ENCODE measurements at places on chromosomes 12 and 14.

DNA sequence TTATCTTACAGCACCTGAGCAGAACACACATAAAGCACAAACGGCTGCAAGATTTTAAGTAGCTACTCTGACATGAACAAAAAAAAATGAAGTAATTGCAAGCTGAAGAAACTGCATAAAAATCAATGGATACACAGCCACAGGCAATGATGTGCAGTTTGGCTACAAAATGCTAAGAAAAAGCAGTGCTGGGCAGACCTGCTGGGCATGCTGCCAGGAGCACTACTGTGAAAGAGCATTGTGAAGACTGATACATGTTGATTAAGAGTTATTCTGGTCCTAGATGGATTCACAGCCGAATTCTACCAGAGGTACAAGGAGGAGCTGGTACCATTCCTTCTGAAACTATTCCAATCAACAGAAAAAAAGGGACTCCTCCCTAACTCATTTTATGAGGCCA is 20.1 kb upstream of the RTN1 start:
- no peak for DNase-seq

DNA sequence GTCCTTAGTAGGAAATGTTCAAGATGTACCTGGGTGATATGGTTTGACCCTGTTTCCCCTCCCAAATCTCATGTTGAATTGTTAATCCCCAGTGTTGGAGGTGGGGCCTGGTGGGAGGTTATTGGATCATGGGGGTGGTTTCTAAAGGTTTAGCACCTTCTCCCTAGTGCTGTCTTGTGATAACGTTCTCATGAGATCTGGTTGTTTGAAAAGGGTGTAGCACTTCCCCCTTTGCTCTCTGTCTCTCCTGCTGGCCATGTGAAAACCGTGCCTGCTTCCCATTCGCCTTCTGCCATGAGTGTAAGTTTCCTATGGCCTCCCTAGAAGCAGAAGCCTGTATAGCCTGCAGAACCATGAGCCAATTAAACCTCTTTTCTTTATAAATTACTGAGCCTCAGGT is 353.0 kb upstream of the SFSWAP start:
- DNase-seq, result no peak

DNA sequence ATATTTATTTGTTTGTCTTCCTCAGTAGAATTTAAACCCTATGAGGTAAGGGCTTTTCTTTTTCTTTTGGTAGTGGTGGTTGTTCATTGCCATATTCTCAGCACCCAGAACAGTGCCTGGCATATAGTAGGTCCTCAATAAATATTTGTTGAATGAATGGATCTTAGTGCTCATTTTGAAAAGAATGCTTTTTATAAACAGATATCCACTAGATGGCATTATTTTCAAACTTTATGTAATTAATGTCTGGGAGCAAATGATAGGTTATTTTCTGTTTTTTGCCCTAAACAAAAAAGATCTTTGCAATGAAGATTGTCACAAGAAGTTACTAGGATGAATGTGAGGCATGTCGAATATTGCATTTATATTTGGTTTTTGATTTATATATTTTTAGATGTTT is 64.1 kb downstream of the RAD51B start:
- DNase-seq, result no peak

GRCh38 chr12:27361372-27361771 is 28.7 kb downstream of the BMAL2 start:
- no peak for DNase-seq

DNA sequence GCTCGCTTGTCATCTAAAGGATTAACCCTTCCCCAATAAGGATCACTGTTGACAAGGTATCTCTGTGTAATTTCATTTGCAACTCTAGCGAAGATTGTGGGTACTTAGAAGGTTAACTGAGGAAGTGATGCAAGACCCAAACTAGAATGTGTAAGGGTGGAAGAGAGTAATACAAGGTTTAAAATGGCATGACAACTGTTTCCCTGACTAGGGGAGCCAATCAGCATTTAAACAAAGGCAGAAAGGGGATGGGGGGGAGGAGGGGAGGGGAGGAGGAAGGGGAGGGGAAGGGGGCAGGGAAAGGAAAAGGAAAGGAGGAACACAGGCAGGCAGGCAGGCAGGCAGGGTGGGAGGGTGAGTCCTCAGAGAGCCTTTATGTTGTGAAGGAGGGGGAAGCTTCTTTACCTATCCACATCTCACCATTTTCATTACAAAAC is 31.1 kb downstream of the NRDE2 start:
- DNase-seq, result no peak

- DNase-seq, result no peak
Observed at GRCh38 chr12:124126950-124127655, 154.1 kb downstream of the ZNF664 start.

- no peak for DNase-seq
Observed at GRCh38 chr12:546265-546919, 86.7 kb downstream of the B4GALNT3 start.

- no peak for DNase-seq
Observed at GRCh38 chr12:15688202-15688736, 100.9 kb downstream of the EPS8 start.

DNA sequence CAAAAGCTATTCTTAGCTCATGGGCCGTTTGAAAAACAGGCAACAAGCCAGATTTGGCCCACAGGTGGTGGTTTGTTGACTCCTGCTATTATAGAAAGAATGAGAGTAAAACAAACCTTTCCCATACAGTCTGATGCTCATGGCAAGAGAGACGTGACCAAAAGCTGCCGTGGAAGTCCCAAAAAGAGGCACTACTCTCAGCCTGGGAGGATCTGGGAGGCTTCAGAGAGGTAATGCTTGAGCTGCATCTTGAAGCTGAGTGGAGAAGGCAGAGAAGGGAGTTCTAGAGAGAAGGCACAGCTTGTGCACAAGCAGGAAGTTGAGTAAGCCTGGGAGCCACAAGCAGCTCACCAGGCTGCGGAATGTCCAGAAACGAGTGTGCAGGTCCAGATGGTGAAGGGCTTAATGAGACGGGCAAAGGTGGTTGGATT is 9.6 kb downstream of the PLXNC1 start:
- no peak for DNase-seq

DNA sequence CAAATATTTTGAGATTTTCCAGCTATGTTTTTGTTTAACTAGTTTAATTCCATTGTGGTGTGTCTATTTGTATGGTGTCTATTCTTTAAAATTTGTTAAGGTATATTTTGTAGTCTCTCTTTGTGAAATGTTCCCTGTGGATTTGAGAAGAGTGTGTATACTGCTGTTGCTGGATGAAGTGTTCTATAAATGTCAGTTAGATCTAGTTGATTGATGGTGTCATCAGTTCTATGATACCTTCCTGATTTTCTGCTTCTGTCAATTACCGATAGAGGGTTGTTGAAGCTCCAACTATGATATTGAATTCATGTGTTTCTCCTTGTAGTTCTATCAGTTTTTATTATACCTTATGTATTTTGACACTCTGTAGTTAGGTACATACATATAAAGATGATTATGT is 53.1 kb downstream of the FUT8 start:
- DNase-seq, result no peak

DNA sequence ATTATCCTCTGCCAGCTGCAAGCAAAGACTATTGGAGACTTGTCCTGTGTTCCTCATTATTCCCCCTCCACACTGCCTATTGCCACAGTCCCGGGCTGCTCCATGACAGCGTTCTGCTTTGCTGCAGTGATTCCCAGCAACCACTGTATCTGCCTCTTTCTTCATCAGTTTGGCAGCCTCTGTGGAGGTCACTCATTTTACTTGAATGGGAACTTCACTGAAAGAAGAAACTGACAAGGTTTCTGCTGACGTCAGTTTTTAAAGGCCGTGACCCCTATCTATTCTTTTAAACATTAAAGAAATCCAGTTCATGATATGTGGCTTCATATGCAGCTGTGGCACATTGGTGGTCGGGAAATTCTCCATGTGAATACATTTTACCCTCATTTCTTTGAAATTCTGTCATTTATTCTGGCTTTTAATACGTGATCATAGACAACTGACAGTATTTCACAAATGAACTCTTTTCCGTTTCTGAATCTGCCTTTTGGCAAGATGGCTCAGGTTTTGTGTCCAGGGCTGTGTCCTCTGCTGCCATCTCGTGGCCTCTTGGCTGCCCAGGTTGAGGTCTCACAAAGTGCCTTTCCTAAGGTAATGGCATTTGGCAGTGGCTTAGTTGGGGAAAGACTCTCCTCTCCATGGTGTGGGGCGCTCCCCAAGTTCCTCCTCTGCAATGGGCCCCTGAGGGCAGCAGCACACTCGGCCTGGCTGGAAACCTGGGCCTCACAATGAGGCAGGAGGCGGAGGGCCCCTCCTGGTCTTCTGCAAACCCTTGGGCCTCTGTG is 5.8 kb downstream of the TMEM253 start:
- peak; percentile 80 for DNase-seq

DNA sequence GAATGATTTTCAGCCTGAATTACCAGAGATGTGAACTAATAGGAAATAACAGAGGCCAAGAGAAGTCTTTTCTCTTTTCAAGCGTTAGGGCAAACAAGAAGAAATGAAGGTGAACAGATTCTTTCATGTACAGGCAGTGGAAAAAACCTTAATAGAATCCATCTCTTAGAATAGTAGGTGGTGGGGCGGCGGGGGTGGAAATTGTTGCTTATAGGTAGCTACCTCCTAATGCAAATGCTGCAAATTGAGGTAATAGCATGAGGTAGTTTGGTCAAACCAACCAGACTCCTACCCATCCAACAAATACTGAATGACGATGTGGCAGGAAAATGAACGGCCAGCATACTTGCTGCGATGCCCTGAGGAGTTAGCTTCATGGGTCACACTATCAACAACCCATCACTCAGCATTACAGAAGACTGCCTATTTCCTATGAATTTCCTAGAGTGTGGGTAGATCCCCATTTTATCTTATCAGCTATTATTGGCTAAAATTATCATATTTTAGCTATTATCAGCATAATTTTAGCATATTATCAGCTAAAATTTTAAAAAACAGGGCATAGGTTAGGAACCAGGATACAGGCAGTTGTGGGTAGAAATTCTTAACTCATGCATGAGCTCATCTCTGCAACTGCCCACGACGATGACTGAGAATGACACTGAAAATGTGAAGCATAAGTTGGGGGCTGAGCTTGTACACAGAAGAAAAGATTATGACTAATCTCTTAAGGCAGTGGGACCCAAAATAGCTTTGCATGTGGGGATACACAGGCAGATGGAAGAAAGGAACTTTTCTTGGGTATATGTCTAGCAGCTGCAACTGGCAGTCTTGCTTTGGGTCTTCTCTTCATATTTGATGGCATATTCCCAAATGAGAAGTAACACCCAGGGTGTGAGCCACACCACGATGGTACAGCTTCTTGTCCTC is 68.7 kb downstream of the NIN start:
- DNase-seq, result no peak

DNA sequence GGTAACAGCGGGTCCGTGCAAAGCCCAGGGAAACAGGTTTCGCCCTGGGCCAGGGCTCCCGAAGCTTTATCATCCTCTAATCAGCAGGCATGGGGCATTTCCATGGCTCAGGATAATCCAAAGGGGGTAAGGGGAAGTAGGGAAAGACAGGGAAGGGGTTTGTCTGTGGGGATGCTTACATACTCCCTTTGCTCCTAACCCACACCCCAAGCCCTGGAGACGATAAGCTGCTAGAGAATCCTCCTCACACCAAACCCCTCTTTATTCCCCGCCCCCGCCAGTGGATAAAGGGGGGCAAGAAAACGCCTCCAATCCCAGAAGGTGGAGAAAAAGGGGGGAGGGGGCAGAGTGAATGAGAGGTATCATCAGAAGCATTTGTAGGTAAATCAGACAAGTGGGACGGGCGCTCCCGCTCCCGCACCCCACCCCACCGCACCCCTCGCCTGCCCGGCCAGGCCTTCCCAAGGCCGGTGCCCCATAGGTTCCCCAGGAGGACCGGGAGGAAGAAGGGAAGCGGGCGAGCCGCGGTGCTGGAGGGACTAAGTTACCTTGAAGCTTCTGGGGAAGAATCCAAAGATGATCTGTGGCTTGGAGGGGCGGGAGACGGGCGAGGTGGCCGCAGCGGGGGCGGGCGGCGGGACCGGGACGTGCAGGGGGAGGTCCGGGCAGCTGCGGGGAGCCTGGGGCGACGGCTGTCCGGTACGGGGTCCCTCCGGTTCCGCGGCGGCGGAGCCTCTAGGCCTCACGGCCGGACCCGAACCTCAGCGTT is 762 bp downstream of the PPP2R5E start:
- no peak for DNase-seq

DNA sequence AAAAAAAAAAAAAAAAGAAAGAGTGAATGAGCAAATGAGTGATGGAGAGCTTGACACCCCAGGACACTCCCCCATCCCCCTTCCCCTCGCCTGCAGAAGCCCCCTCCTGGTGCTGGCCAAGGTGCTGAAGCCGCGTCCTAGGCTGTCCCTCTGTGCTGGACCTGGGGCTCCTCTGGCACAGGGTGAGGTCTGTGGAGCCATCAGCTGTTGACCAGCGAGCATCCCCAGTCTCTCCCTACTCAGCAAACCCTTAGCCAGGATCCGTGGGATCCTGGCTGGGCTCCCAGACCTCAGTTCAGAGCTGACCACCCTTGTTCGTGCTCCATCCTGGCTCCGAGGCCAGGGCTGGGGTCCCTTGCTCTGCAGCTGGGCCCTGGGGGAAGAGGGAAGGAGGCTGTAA is 5.4 kb upstream of the KIF26A start:
- no peak for DNase-seq

- DNase-seq, result no peak
Observed at GRCh38 chr12:93661021-93661420, 16.2 kb upstream of the CRADD start.

- no peak for DNase-seq
Observed at GRCh38 chr12:68234140-68234539, 8.5 kb upstream of the IL26 start.

DNA sequence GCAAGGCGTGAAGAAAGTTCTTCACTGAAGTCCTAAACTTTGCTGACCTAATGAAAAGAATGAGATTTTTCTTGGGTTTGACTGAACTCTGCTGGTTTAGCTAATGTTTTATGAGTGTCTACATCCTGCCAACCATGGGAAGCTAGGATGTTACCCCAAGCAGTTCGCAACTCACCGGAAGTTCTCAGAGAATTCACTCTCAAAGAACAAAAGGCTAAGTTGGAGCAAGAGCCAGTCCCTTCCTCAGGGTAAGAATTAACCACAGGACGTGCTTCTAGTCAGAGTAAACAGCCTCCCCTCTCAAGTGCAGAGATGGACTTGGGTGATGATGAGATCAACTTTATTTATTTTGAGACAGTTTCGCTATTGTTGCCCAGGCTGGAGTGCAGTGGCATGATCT is 37.3 kb downstream of the TCHP start:
- DNase-seq, result no peak

GRCh38 chr12:68873316-68873715 is 59.7 kb downstream of the CPM start:
- DNase-seq, result no peak

DNA sequence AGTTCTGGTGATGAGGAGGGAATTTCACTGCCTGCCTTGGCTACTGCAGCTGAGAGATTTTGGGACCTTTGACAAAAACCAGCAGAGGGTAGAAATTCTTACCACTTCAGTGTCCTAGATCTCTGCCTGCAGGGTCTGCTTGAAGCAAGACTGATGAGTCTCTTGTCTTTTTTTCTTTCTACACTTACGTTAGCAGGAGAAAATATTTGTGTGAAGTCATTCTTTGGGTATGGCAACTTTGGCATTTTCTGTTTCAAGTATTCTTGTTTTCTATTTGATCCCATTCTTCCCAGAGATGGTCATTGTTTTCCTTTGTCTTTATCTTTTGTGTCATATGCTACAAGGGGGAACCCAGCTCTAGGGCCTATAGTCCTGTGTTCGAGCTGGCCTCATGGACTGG is 65.6 kb upstream of the FERMT2 start:
- DNase-seq, result no peak

- no peak for DNase-seq
Observed at GRCh38 chr12:78792052-78792698, 72.4 kb upstream of the SYT1 start.

GRCh38 chr12:109513977-109514376 is 36.5 kb downstream of the UBE3B start:
- DNase-seq, result no peak

- DNase-seq, result no peak
Observed at GRCh38 chr12:66573605-66574004, 105.3 kb downstream of the GRIP1 start.
